ENCODE measurements at places on chromosomes 6 and 20.

GRCh38 chr6:116512734-116513133, 1.3 kb downstream of the CALHM5 start:
- DNase-seq = no peak

DNA sequence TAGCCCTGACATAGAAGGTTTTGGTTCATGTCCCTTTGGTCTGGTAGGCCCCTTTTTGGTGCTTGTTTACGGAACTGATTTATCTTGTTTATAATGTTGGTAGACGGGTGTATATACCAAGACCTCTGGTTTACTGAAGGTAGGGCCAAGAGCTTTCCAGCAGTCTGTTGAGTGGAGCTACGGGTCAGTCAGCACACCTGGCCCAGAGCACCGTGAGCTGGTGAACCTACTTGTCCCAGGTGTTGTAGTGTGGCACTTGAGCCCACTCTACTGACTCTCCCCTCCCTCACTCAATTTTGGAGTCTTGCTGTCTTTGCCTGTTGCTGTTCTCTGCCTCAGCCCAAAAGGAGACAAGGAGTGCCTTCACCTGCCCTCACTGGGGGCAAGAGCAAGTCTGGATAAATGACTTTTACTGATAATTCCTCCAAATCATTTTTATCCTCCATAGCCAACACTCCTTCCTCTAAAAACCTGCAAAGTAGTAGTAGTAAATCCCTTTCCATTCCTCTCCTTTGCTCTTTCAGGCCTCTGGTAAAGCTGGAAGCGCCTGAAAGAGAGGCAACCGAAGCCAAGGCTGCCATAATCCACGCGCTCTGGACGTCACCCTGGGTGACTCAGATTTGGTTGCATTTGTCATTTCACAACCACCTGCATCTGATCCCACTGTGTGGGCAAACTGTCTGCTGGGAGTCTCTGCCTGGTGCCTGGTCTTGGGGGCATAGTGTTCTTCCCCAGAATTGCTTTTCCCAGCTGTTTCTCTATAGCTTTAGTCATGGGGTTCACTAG, 22.2 kb downstream of the RREB1 start:
- DNase-seq = no peak

- no peak for DNase-seq
Measured at GRCh38 chr6:119330520-119331113, 18.9 kb downstream of the MAN1A1 start.

- DNase-seq = no peak
Measured at GRCh38 chr20:50438986-50439407, 71.2 kb upstream of the PTPN1 start.

DNA sequence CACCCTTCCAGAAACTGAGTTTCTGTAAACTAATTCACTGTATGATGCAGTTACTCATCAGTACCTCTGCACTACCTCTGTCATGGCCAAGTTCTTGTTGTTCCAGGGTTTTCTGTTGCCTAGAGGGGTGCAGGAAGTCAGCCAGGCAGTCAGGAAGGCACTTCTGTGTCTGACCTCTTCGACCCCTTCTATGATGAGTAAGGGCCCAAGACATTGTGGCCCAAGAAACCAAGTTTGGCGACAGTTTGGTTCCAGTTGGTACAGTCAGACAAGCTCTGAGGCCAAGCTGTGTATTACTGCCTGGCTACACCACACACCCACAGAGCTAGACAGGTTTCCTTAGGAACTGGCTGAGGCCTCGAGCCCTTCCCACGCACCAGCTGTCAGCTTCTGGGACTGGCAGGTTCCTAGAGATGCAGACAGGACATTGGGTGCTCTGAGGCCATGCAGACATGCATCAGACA, 41.2 kb downstream of the TRAF3IP2 start:
- DNase-seq = peak; percentile 40

DNA sequence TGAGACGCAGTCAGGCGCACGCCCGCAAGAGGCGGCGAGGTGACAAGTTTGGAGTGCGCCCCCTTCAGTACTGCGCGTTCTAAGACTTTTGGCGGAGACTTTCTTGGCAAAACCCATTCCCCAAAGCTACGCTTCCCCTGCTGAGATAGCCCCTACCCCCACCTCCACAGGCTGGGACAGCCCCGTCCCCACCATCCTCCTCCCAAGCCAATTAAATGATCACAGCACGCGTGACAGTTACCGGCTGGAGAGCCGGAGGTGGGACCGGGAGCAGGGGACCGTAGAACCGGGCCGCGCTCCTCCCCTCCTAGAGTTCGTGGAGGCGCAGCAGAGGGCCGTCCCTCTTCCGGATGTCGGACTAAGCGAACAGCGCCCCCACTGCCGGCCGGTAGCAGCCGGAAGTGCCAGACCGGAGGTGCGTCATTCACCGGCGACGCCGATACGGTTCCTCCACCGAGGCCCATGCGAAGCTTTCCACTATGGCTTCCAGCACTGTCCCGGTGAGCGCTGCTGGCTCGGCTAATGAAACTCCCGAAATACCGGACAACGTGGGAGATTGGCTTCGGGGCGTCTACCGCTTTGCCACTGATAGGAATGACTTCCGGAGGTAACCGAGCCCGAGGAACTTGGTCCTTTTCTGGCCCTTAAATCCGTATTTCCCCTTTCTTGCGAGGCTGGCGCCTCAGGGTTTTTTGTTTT, at the start of gene TOMM6:
TOMM6 (plus strand) TSS at position 476 of the 699 bp plus-strand sequence; CDS start at position 480, 4 bp downstream.
- peak; percentile 98 for DNase-seq

- no peak for DNase-seq
Measured at GRCh38 chr6:136772685-136773472, 19.4 kb downstream of the MAP3K5 start.

DNA sequence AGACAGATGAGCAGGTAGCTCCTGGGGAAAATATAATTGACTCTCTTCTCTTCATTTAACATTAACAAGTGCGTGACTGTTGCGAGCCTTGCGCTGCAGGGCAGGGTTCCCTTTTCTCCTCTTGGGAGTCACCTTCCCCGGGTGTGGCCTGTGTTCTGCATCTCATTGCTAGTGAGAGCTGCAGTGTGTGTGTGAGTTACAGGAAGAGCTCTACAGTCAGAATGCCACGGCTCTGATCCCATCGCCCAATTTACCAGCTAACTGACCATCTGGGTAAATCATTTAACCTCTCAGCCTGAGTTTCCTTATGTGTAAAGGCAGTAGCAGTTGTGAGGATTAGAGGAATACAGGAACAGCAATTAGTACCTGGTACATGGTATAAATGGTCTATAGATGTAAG, 106.8 kb upstream of the NUP153 start:
- DNase-seq = no peak

- no peak for DNase-seq
Measured at GRCh38 chr6:14025160-14025559, 92.4 kb upstream of the CD83 start.

DNA sequence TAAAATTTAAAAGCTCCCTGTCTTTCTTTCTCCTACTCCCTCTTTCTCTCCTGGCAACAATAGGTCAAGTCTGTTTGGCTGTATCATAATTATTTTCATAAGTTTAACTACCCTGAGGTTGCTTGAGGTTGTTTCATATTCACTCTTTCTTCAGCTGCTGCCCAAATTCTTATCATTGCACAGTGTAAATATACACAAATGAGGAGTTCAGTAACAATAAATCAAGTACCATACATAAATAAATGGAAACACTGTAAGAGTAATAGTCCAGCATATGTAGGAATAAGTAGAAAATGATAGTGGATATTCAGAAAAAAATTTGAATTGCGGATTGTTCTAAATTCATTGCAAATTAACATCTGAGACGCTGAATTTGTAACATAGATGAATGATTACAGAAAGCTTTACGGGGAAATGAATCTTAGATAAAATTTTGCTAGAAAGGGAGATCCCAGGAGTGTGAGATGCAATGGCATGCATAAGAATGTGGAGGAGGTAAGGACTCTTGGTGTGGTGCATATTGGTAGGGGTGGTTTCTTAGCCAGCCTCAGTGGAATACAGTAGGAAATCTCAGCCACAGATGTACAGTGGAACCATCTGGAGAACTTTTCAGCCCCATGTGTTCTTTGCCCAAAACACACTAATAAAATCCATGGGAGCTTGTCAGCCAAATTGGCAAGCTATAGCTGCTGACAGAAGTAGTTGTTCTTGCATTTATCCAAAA, 480.7 kb downstream of the HTR1B start:
- DNase-seq = no peak

DNA sequence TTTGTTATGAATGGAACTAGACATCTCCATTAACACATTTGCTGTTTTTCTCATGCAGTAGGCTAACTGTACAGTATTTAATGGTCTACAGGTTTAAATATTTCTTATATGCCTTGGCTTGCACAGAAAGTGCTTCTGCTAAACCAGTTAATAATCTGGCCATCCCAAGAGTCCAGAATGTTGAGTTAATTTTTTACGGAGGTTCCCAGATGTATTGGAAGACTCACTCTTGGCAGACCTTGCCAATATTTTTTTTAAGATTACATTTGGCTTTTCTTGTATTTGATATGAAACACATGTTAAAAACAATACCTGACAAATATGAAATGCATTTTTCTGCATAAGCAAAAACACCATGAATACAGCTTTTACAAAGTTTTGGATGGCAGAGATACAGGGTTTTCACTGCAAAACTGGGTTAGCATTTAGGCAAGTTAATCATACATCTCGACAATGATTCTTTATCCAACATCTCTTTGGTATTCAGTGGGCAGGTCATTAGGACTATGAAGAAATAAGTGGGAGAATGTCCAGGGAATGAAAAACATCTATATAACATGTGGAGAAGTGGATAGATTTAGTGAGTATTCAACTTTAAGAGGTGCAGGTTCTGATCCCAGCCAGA, 94.0 kb downstream of the SGK1 start:
- DNase-seq = no peak

DNA sequence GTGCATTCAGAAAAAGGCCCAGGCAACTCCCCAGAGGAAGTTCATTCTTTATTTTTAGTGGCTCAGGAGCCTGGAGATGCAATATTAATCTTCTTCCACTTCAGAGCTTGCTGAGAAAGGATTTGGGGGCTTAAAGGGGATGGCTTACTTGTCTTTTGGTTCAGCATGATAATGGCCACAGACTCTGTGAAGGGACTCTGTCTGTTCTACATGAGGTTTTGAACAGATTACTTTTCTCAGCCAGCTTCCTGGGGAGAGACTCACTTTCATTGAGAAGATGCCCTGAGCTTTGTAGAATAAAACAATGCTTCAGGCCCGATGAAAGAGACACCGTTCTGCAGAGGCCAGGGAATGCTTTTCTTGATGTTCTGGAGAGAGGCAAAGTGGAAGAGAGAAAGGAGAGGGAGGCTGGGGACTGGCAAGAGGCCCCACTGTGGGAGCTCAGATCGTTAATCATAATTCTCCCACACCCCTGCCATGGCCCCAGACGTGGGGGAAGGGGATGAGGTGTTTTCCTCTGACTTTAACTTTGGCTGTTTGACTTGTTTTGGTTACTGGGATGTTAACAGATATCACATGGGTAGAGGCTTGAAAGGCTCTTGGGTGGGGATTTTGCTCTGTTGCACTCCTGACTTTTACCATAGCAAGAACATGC, 19.1 kb downstream of the SCP2D1 start:
- no peak for DNase-seq

GRCh38 chr20:44620030-44620429, 31.5 kb downstream of the ADA start:
- no peak for DNase-seq

DNA sequence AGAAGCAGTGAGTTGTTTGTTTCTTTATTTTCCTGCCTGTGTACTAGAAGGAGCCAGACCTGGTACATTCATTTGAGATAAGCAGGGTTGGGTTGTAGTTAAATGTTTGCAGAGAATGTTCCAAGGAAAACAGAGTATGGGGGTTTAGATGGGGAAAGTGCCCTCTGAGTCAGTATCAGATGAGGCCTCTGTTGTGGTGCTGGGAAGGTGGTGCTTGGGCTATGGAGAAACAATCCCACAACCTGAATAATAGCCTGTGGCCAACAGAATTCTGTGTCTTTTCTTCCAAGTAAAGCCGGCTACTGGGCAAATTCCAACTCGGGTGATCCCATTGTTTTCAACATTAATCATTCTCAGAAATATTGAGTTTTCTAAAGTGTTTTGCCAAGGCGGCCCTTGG, 109.3 kb downstream of the RNF144B start:
- no peak for DNase-seq

- no peak for DNase-seq
Measured at GRCh38 chr20:34485068-34485634, 31.1 kb upstream of the DYNLRB1 start.

GRCh38 chr6:27814665-27815424, 97.4 kb downstream of the OR2B2 start:
- DNase-seq = peak; percentile 94

DNA sequence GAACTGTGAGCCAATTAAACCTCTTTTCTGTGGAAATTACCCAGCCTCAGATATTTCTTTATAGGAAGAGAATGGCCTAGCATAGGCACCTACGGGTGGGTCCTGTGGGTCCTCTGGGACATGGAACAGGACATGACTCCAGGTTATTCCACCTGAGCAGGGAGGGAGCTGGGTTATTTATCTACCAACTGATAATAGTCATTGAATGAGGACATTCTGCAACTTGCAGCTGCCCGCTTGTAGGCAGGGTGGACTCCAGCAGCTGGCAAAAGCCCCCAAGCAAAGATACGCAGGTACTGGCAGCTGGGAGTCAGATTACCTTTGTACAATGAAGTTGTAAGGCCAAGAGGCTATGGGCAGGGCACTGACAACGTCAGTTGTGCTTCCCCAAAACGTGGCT, 1.4 kb upstream of the BANF2 start:
- DNase-seq = no peak

- DNase-seq = no peak
Measured at GRCh38 chr6:45625191-45625664, 247.5 kb upstream of the SUPT3H start.

- no peak for DNase-seq
Measured at GRCh38 chr20:48824830-48825565, 2.8 kb downstream of the PREX1 start.

GRCh38 chr6:164478426-164478825, 831.0 kb downstream of the C6orf118 start:
- DNase-seq = no peak

DNA sequence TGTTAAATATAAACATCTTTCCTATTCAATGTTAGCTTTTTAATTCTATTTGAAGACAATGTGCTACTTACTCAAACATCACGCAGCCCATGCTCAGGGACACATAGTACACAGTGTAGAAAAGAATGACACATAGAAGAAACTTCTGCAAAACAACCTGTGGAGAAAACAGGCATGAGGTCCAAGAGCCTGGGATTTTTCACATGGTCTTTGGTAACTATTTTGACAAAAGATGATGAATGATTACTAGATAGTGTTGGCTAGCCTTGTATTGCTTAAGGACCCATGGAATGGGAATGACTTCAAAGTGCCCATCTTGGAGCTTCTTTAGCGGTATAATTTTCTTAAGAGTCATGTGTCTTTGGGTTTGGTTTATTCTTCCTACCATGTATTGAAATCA, 15.4 kb downstream of the TMEM244 start:
- DNase-seq = no peak

All from femur (tissue), 1 donor.